ENCODE measurements at places on chromosomes 2 and 18.

GRCh38 chr2:51990684-51991083 lies 958.8 kb upstream of the NRXN1 start:
- DNase-seq: no peak

DNA sequence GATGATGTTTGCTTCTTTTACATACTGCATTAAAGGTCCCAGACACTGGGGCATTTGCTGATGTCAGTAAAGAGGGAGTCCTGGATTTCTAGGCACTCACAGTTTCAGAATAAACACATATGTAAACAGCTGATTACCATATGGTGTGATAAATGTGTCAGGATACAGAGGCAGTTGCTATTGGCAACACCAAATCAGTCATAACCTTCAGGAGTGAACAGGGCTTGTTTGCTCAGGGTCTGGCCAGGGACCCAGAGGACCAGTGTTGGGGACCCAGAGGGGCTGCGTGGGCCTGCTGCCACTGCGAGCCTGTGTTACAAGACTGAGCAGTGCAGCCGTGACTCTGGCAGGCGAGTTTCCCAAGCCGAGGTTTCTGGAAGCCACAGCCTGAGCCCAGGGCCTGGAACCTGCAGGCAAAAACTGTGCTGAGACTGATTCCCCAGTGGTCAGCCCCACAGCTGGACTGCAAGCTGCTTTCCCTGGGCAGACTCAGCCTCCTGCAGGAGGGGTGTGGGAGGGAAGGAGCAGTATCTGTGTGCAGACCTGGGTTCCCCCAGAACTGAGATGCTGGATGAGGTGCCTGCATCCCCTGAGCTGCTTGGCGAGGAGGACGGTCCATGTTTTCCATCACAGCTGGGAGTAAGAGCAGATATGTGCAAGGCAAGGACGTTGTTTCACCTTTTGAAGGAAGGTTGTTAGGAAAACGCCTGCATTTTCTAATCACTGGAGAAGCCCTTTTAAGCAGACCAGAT lies 23.6 kb downstream of the ASAP2 start:
- no peak for DNase-seq

DNA sequence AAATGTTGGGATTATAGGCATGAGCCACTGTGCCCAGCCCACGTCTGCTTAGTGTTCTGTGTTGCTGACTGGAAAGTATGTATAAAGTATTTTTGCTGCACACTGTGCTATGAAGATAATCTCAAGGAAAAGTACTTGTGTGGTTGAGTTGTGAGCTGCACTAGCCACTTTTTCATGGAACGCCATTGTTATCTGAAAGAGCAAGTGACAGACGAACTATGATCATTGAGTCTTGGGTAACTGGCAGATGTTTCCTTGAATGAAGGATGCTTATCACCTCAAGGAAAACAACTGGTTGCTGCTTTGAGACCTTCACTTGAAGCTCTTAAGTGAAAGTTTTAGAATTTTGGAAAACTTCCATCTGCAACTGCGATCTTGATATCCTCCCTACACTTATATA lies 82.2 kb upstream of the KCTD1 start:
- DNase-seq: no peak

DNA sequence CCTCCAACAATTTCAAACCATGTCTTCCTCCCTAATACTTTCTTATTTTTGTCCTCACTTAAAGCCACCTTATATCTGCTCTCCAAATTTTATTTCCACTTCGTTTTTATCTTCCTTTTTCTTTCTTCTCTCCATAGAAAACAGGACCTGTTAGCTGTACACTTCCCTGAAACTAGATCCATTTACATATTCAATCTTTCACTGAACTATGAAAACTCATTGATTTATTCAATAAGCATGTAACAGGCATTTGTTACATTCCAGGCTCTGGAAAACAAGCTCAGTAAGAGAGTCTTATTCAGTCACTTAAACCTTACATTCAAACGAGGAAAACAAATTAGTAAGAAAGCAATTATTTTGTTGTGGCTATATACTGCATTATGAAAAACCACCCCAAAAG lies 1225.3 kb downstream of the SUCLG1 start:
- DNase-seq: no peak

Data from NCI-H1436 (cell line).